ENCODE measurements at places on chromosomes 3 and 15. TPM values are rescaled to one million over a fixed set of nuclear protein-coding genes. Genes with fewer than 3 reads are reported as not detected.

The SNX33 gene
- total RNA-seq, result 3.3 TPM

The CD200 gene
- total RNA-seq, result 32.7 TPM

The PLCL2 gene
- 19.6 TPM for total RNA-seq

The MUC20 gene
- 0.29 TPM for total RNA-seq

The PEX5L gene
- not detected for total RNA-seq

The C3orf20 gene
- total RNA-seq, result 0.14 TPM

The TMOD2 gene
- total RNA-seq, result 4.2 TPM

The SUSD5 gene
- total RNA-seq, result not detected

The PLSCR2 gene
- not detected for total RNA-seq

All from activated naive CD8-positive, alpha-beta T cell treated with anti-CD3 and anti-CD28 coated beads for 36 hours (primary cell).